Left renal cortex interstitium (tissue), 4 donors: ENCODE measurements at places on chromosomes 4 and X. TPM values are rescaled to one million over a fixed set of nuclear protein-coding genes. Genes with fewer than 3 reads are reported as not detected.

The SYP gene
- 2.9 TPM for polyA plus RNA-seq

The RAB41 gene
- polyA plus RNA-seq: 0.72 TPM

The FSTL5 gene
- polyA plus RNA-seq: 2.2 TPM

The SPARCL1 gene
- 26.8 TPM for polyA plus RNA-seq

The CXCL11 gene
- 0.17 TPM for polyA plus RNA-seq

The NAA11 gene
- polyA plus RNA-seq: not detected

The TEX13D gene
- polyA plus RNA-seq: not detected

The AKAP14 gene
- not detected for polyA plus RNA-seq

The RS1 gene
- polyA plus RNA-seq: 0.20 TPM

GRCh38 chrX:11050013-11050412 is 61.1 kb upstream of the HCCS start:
- no peak for DNase-seq

DNA sequence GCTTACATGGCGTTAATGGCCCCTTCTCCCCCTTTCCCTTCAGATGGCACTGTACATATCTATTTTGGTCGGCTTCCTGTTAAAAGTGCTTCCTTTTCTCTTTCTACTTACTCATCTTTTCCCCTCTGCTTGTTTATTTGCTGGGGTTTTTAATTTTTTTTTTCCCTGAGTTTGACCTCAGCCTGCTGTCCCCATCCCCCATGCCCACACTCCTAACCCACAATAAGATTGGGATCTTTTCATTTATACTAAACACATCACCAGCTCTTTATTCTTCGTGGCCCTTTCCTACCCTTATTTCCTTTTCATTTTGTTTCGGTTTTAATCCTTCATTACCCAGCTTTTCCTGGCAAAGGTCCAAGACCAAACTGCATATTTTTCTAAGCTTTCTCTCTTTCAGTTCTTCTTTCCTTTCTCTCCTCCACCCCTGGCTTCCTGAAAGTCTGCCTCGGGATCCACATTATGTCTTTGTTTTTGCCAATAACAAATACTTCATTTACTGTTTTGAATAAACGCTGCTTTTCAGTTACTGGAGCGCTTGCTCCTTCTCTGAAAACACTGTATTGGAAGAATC is 152.0 kb upstream of the USP9X start:
- no peak for DNase-seq

- DNase-seq: no peak
These were observed 73.0 kb downstream of the AFF1 start for GRCh38 chr4:87007528-87008446.

- no peak for DNase-seq
These were observed 234.3 kb downstream of the HS3ST1 start for GRCh38 chr4:11194431-11194830.

GRCh38 chrX:49829016-49829415 is at the start of gene PAGE4:
Gene PAGE4 (plus strand): TSS chrX:49829303. CDS start chrX:49830429, 1,126 bp downstream.
- DNase-seq: no peak

GRCh38 chrX:29453333-29453732 is 762.0 kb upstream of the MAGEB2 start:
- no peak for DNase-seq

GRCh38 chrX:40543661-40544328 is 37.0 kb upstream of the ATP6AP2 start:
- DNase-seq: no peak

DNA sequence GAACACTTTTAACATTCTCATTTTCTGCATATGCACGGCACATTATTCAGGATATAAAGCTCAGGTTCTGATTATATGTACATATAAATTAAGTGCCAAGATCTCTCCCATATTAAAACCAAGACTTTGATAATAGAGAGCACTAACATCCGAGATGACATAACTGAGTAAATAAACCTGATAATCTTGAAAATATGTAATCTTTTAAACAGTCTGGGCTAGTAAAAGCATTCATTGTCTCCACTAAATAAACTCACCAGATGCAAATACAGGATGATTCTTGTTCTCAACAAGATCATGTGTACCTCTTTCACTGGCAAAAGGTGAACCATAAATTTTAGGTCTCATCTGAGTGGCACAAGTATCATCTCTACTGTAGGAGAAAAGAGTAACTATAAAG is 942.2 kb downstream of the TRAM1L1 start:
- no peak for DNase-seq

DNA sequence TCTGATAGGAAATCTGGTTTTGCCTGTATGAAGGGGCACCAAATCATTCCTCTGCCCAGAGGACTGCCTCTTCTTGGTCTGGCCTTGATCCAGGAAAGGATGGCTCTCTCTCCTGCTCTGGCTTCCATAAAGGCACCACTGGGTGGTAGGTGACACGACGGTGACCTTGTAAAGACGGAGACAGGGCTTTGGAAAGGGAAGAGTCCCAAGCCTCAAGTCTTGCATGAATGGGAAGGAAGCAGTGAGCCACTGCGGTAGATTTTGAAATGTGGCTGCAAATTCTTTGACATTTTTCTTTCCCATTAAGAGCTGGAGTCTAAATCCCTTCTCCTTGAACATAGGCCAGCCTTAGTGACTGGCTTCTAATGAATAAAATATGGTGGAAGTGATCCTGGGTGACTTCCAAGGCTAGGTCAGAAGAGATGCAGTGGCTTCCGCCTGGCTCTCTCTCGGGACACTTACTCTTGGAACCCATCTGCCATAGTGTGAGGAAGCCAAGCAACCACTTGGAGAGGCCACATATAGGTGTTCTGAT is 347.4 kb downstream of the BCOR start:
- no peak for DNase-seq

DNA sequence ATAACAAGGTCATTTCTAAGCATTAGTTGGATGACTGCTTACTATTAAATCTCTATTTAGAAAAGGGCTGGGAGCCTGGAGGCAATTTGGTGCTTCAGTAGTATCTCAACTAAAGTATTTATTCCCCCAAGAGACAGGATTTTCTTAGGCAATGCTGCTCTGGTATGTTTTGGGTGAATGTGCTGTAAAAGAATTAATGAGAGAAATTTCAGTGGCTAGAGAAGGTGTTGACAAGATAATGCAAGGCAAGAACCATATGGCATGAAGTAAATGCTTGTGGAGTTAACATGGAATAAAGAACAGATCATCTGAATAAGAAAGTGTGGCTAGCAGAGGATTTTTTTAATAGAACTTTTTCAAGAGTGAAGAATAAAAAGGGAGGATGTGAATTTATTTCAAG is 3.9 kb downstream of the CYP2U1 start:
- DNase-seq: no peak

GRCh38 chrX:111005166-111005565 is 90.8 kb upstream of the PAK3 start:
- DNase-seq: no peak

DNA sequence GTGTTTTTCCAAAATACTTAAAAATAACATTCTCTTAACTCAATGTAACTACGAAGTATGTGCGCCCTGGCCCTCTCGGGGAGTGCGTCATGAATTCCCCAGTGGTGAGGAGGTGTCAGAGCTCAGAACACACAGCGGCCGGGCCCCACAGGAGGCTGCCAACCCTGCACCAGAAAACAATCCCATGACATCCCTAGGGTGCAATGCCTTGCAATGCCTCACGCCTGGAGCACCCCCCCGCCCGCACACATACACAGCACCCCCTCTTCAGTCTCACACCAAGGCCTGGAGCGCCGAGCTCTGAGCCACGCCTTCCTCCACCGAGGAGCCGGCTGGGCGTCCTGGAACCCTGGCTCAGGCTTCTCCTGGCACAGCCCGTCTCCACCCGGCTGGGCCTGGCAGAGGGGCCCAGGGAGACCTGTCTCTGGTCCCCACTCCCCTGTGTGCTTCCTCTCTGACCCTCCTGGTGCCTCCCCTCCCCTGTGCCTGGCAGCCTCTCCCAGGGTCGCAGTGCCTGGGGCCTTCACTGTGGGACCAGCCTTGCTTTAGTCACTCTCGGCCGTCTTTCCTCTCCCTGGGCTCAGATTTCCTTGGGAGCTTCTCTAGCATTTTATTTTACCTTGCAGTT is 108.2 kb upstream of the ADRA2C start:
- DNase-seq: no peak

- no peak for DNase-seq
These were observed 43.1 kb downstream of the CXXC4 start for GRCh38 chr4:104451573-104451972.

- DNase-seq: no peak
These were observed 495.2 kb downstream of the NLGN4X start for GRCh38 chrX:5733501-5733900.

GRCh38 chrX:39773150-39773549 is 324.6 kb downstream of the BCOR start:
- DNase-seq: no peak

DNA sequence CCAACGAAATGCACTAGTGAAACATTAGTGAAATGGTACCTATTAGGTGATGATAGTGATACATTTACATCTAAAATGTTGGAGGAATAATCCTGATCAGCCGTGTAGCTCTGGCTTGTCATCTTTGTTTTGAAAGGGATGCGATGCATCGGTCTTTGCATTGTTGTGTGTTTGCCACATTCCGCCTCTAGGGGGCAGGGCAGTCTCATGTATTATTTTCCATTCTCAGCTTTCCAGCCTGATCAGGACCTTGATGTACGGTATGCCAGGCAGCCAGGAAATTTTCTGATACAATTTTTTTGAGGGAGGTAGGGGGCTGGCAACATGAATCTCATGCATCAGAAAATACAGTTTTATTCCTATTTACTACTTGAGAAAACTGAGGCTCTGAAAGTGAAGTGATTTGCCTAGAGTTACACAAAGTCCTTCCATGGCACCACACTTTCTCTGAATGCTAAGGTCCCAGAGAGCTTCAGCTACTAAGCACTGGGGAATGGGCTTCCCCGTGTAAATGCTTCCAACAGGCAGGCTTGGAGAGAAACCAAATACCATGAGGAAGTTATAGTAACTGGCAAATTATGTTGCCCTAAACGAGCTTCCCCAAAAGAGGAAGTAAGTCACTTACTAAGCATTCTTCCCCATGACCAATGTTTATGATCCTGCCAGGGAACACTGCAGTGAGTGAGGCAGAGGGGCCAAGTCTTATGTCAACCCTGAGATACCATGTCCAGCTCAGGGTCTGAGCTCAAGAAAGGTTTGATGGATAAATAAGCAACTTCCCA is 31.8 kb upstream of the IQSEC2 start:
- peak; percentile 34 for DNase-seq

GRCh38 chr4:173585876-173586572 is 56.0 kb upstream of the HAND2 start:
- DNase-seq: no peak

GRCh38 chr4:156615066-156615531 is 356.5 kb downstream of the PDGFC start:
- no peak for DNase-seq

DNA sequence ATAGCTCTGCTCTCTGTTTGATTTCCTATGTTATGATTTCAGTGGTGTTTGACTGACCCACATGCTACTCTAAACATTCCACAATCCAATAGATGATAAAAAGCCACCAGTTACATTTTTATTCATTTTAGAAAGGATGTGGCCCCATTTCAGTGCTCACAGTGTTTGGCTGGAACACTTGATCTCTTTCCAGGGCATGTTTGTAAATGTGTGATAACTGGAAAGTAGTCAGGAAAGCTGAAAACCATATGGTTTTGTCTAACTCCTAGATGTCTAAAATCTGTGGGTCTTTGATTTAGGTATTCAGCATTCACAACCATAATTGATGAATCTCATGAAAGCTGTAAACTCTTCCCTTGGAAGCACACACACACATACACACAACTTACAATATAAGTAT is 904.9 kb upstream of the AGA start:
- DNase-seq: no peak

DNA sequence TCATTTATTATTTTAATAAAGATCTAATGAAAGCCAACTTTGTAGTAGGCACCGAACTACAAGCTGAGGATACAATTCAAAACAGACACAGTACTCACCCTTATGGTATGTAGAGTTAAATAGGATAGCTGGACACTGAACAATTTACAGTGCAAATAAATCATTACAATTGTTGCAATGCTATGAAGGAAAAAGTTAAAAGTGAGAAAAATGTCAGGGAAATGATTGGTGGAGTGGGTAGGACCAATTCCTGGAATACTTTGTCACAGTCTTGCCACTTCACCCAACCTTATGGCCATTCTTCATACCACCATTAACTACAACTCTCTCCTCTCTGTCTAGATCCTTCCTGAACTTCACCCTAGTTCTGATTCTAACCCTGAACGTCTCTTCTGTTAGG is 70.1 kb upstream of the CCSER1 start:
- DNase-seq: no peak

GRCh38 chrX:17390419-17390850 is 15.4 kb downstream of the NHS start:
- no peak for DNase-seq

- DNase-seq: no peak
These were observed 15.2 kb upstream of the CLOCK start for GRCh38 chr4:55561889-55562288.

DNA sequence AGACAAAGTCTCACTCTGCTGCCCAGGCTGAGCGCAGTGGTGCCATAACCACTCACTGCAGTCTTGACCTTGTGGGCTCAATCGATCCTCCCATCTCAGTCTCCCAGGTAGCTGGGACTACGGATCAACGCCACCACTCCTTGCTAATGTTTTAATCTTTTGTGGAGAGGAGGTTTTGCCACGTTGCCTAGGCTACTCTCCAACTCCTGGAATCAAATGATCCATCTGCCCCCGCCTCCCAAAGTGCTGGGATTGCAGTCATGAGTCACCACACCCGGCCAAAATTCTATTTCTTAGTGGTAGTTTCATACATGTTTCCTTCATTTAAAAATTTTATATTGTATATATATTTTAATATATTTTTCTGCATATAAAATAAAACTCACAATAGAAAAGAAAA is 125.8 kb upstream of the CLNK start:
- no peak for DNase-seq

GRCh38 chr4:162839814-162840213 is 326.9 kb downstream of the NAF1 start:
- no peak for DNase-seq

- DNase-seq: no peak
These were observed 71.4 kb upstream of the ETNPPL start for GRCh38 chr4:108834166-108834834.

- no peak for DNase-seq
These were observed 106.9 kb upstream of the DCAF12L2 start for GRCh38 chrX:126272795-126273497.

DNA sequence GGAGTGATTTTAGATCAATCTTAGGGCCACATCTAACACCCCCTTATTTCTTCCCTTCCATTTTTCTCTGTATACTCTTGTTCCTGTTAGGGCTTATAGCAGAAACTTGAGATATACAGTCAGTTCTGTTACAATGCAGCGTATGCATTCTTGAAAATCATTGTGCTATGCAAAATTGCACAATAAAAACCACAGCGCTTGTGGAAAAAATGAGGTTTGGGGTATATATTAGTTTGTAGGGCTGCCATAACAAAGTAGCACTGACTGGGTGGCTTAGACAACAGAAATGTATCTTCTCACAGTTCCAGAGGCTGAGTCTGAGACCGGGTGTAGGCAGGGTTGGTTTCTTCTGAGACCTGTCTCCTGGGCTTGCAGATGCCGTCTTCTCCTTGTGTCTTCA is 59.0 kb downstream of the WWC2 start:
- no peak for DNase-seq
